ENCODE measurements at places on chromosomes 12 and 14.

- DNase-seq: no peak
Observed at GRCh38 chr14:59566296-59566695, 10.3 kb downstream of the CCDC175 start.

DNA sequence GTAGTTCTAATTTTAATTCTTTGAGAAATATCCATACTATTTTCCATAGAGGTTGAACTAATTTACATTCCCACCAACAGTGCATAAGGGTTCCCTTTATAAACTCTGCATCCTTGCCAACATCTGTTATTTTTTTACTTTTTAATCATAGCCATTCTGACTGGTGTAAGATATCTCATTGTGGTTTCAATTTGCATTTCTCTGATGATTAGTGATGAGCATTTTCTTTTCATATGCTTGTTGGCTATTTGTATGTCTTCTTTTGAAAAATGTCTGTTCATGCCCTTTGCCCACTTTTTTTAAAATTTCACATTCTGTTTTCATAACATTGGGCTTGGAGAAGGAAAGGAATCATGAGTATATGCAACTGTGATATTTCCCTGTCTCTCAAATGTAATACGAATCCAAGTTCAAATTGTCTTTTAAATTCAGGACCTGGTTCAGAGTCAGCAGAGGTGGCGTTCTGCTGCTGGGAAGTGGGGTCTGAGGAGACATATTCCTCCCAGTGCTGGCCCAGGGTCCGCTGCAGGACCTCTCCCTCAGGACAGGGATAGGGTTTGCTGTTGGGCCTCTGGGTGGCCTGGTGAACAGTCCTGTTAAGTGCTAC lies 81.2 kb upstream of the ETV6 start:
- DNase-seq: no peak

GRCh38 chr14:39034481-39035296 lies 68.3 kb downstream of the SEC23A start:
- no peak for DNase-seq

DNA sequence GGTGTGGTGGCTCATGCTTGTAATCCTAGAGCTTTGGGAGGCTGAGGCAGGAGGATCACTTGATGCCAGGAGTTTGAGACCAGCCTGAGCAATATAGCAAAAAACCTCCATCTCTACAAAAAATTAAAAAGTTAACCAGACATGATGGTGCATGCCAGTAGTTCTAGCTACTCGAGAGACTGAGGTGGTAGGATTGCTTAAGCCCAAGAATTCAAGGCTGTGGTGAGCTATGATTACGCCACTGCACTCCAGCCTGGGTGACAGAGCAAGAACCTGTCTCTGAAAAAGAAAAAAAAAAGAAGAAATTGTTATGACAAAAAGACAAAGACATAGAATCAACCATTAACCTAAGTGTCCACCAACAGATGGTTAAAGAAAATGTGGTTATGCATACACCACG lies 2.1 kb upstream of the ATP23 start:
- no peak for DNase-seq

GRCh38 chr12:110068654-110069053 lies 20.3 kb upstream of the C12orf76 start:
- DNase-seq: no peak

- no peak for DNase-seq
Observed at GRCh38 chr12:52826611-52827498, 7.3 kb downstream of the KRT79 start.

GRCh38 chr12:77256956-77257355 lies 191.6 kb upstream of the E2F7 start:
- DNase-seq: no peak

- DNase-seq: no peak
Observed at GRCh38 chr14:62269204-62269603, 507.0 kb downstream of the SNAPC1 start.

GRCh38 chr12:54292931-54293241 lies 7.9 kb downstream of the NFE2 start:
- no peak for DNase-seq

DNA sequence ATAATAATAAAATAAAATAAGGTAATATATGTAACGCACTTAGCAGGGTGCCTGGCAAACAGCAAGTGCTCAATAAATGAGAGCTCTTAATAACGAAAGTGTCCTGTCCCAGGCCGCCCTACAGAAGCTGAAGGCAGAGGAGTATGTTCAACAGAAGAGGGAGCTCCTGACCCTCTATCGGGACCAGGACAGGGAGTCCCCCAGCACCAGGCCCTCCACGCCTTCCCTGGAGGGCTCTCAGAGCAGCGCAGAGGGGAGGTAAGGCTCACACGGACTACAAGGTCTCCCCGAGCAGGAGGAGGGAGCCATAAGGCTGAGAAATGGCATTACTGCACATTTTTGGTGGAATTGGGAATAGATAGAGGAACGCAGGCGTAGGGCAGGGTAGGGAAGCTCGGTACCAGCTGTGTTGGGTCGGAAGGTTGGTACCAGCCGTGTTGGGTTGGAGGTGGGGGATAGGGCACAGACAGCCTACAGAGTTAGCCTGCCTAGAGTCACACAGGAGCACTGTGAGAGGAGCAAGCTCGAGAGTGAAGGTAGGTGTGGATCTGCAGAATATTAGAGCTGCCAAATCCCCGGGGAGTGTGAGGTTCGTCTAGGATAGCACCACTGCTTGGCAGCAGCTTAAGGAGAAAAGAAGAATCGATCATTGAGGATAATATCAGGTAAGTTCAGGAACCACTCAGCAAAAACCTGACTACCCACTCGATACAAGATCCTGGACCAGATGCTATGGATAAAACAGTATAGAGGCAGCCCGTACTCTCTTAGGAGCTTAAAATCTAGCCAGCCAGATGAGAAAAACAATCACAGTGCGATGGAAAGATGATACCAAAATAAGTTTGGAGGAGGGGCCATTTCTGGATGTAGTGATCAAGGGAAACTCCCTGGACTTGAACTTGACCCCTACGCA lies 15.3 kb downstream of the TNFRSF1A start:
- DNase-seq: peak; percentile 82

- no peak for DNase-seq
Observed at GRCh38 chr12:113440947-113441782, 19.0 kb downstream of the SDSL start.

DNA sequence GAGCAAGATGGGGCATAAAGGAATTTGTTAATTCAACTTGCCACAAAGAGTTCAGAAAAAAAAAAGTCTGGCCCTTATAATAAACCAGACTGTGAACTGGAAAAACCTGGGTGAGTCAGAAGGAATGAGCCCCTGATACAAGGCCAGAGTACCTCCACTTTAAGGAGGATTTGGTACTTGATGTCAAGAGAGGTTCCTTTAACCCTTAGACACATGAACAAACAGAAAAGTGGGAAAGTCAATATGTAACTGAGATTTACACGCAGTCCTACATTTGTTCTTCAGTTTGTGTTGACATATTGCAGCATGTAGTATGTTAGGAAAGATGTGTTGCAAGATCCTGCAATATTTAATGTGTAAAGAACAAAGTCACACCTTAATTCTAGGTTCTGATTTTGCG lies 14.2 kb upstream of the SLC38A4 start:
- no peak for DNase-seq

- DNase-seq: no peak
Observed at GRCh38 chr12:131367983-131368667, 342.8 kb upstream of the SFSWAP start.

- no peak for DNase-seq
Observed at GRCh38 chr12:7915661-7916403, 20.2 kb downstream of the SLC2A3 start.

DNA sequence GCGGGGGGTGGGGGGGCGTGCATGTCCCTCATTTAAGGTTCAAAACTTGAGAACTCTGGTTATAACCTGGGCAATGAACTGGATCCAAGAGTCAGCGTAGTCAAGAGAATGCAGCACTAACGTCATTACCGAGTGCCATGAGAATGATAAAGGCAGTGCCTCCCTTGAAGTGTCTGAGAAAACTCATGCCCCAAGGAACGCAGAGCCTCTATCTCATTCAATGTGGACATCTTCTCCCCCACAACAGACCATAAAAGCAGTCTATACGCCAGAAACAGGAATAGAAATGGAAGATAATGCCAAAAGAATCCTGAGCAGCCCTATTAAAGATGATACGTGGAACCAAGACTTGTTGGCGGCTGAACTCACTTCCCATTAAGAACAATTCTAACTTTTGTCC lies 208.6 kb downstream of the MED13L start:
- DNase-seq: no peak

GRCh38 chr12:56053407-56053893 lies 11.7 kb downstream of the RPS26 start:
- no peak for DNase-seq

- DNase-seq: peak; percentile 46
Observed at GRCh38 chr12:57850854-57851430, 4.4 kb upstream of the CTDSP2 start.

Measured in GM13977 (cell line).